ENCODE measurements at places on chromosomes 12 and 14.
A peak's percentile ranks its signal among the peaks of the same experiment; 100 is the strongest.

- DNase-seq: no peak
Measured at GRCh38 chr12:130281153-130281799, 56.4 kb upstream of the PIWIL1 start.

DNA sequence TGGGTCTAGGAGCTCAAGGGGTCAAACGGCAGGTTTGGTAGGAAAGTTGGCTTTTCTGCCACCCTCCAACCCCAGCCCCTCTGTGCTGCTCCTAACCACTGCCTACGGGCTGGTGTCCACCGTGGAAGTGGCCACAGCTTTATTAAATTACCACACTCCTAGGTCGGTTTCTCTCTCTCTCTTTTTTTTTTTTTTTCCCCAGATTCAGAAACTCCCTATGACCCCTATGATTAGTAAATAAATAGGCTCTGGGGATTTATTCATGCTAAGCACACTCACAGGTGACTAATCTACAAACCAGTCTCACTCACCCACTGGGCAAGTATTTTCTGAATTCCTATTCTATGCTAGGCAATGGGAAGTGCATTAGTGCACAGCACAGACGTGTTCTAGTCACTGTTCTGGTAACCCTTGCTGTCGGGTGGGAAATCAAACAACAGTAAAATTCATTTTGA is 8.7 kb upstream of the DDX47 start:
- peak; percentile 77 for DNase-seq

- DNase-seq: no peak
Measured at GRCh38 chr14:51562816-51563215, 88.9 kb upstream of the FRMD6 start.

GRCh38 chr14:103121846-103122584 is 1.2 kb upstream of the TNFAIP2 start:
- DNase-seq: peak; percentile 94

DNA sequence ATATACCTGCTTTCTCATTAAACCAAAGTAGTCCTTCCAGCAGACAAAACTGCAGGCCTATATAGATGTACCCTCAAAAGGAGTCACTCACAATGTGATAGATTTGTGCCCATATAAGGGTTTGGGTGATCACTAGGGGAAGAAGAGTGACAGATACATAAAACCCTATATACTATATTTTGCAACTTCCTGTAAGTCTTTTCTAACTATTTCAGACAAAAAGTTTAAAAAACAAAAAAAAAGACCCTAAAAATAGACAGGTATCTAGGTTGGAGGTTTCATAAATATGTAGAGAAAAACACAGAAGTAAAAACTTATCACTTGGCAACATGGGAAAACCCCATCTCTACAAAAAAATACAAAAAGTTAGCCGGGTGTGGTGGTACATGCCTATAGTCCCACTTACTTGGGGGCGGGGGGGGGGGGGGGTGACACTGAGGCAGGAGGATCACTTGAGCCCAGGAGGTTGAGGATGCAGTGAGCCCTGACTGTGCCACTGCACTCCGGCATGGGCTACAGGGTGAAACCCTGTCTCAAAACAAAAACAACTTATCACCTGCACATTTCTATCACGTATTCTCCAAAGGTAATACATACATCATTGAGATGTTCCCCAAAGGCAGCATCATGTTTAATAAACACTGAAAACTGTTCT is 2.9 kb downstream of the VCPKMT start:
- DNase-seq: no peak

GRCh38 chr12:75960086-75960910 is 71.3 kb downstream of the PHLDA1 start:
- DNase-seq: no peak

DNA sequence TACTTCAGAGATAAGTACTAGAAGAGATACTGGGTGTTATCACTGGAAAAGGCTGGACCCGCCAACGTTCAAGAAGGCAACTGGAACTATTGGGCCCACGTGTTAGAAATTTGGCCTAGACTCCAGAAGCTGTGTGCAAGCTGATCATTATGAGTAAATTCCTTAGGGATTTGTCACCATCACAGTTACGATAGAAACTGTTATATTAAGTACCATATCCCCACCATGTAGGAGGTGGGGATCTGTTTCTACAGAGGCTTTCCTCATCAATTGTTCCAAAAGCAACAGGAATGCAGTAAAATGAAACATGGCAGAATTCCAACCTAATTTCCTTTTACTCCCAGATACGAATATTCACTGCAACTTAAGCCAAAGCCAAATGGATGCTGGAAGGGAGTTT is 170.7 kb downstream of the NOVA1 start:
- peak; percentile 92 for DNase-seq

DNA sequence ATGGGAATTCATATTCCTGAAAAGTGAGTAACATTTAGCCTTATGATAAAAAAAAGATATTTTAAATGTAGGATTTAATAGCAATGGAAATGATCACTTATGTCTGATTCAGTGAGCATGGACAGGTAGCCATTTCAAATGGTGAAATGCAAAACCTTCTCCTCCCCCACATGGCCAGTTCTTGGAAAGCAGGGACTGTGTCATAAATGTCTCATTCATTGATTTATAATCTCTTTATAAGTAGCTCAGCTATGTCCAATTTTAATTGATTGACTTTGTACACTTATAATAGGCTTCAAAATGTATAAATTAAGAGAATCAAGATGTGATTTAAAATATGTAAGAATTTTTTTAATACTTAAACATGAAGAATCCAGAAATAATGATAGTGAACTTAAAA is 24.6 kb upstream of the SCFD1 start:
- no peak for DNase-seq

DNA sequence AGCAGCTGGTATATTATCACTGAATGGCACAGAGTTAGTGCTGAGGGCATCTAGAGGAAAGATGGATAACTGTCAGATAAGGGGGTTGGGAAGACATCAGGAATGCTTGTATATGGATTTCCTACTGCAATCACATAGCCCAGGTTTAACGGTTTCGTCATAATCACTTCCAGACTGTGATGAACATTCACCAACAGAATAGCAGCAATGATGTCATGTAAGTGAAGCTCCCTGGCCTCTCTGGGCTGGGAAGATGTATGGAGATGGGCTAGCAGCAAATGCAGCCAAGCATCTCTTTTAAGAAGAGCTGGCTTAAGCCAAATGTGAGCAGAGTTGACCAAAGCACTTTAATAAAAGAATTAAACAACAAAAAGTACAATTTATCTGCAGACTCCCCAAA is 714.6 kb downstream of the GALC start:
- DNase-seq: no peak

DNA sequence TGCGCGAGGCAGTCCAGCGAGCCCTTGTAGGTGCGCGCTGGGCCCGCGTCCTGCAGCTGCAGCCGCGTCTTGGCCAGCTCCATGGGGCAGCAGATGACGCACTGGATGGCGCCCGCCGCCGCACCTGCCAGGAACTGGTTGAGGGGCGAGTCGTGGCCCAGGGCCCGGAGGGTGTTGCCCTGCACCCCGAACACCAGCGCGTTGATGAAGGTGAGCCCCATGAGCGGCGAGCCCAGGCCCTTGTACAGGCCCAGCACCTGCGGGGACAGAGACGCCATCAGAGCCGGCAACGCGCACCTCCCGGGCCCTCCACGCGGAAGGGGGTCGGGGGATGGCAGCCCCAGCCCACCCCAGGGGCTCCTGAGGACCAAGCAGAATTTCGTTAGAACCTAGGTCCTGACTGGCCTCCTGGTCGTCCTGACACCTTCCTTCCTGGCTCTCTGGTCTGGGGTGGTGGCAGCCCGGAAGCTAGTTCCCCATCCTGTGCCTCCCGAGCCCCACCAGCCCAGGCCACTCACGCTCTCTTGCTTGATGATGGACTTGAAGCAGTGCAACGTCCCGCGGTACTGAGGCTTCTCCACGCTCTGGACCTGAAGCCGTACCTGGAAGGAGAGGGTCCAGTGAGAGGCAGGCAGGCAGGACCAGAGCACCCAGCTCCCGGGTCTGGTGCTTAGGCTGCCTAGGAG is 13.3 kb downstream of the SLC25A29 start:
- DNase-seq: no peak

GRCh38 chr14:81437244-81437643 is 37.1 kb upstream of the STON2 start:
- no peak for DNase-seq

DNA sequence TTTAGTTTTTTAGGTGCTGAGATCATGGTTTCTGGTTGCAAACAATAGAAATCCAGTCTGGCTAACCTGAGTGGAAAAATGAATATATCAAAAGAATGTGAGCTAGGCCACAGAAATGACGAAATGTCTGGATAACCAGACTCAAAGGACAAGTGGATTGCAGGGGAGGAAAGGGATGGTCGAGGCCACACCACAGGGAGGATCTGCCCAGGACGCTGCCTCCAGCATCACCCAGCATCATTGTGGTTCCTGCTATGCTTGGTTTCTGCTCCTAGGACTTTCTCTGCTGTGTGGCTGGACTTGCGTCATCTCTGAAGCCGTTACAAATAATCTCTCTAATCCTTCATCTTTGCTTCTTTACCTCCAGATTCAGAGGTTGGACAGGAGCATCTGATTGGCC is 80.4 kb downstream of the TTC8 start:
- peak; percentile 63 for DNase-seq

GRCh38 chr14:75426332-75427125 is 1.3 kb upstream of the JDP2 start:
- DNase-seq: no peak

GRCh38 chr14:30179381-30180130 is 251.9 kb upstream of the PRKD1 start:
- peak; percentile 88 for DNase-seq

DNA sequence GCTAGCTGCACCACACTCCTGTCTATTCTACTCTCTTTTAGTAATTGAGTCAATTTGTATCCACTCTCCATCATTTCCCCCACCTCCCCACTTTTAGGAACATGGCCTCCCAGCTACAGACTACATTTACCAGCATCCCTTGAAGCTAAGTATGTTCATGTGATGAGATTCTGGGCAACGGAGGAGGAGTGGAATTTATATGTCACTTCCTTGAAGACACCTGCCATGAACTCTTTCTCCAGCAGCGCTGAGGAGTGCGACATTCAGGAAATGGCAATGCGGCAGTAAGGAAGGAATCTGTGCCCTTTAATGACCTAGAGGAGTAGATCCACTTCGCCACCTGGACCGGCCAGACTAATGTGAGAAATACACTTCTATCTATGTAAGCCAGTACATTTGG is 243.7 kb upstream of the DIO2 start:
- no peak for DNase-seq

- DNase-seq: no peak
Measured at GRCh38 chr14:96744262-96744661, 52.9 kb upstream of the VRK1 start.

DNA sequence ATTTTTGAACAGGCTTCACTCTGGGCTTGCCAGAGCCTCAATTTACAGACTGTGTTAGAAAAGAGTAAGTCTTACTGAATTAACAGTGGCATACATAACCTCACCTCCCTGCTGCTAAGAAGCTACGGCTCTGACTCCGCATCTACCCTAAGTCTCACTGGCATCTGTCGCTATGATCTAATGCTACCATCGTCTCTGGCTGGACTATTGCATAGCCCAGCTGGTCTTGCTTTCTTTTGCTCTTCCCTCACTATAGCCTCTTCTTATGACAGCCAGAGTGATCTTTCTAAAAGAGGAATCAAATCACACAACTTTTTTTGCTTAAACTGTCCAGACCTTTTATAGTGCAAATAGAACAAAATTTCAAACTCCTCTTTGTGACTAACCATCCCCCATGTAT is 81.1 kb downstream of the SLC24A4 start:
- no peak for DNase-seq

DNA sequence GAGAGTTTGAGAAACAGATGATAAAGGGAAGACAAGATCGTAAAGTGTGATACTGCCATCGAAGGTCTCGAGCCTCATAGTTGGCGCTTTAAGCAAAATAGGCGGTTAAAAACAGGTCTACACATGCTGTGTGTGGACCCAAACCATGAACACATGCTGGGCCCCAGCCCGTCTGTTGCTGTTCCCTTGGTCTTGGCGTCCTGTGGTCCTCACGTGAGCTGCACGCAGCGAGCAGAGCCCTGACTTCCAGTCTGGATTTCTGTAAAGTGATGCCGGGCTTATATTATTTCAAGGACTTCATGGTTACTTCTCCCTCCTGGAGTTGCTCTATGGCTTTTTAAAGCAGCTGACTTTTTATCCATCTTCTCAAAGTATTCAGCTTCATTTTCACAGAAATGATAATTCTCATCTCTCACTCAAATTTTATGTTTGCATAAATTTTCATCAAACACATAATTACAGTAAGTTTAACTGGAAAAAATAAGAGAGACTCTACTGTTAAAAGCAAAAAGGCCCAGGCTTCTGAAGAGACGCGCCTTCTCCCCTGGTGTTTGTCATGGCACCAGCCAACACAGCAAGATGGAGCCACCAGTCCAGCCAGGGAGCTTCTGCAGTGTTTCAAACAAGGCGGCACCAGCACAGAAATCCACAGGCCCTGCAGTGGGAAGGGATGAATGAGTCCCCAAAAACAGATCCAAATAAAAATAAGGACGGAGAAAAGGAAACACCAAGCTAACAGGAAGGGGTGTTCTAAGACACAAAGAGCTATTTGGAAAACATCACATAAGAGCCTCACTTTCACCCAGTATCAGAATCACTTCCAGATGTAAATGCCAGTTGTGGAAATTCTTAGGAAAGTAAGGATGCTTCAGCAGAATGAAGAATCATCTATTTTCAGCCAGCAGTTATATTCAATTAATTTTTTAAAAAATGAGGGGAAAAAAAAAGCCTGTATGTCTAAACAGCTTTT is 24.9 kb downstream of the SFSWAP start:
- no peak for DNase-seq

- DNase-seq: no peak
Measured at GRCh38 chr12:29731591-29731990, 52.2 kb downstream of the TMTC1 start.

- DNase-seq: peak; percentile 91
Measured at GRCh38 chr14:22427771-22428231, 161.2 kb downstream of the DAD1 start.

DNA sequence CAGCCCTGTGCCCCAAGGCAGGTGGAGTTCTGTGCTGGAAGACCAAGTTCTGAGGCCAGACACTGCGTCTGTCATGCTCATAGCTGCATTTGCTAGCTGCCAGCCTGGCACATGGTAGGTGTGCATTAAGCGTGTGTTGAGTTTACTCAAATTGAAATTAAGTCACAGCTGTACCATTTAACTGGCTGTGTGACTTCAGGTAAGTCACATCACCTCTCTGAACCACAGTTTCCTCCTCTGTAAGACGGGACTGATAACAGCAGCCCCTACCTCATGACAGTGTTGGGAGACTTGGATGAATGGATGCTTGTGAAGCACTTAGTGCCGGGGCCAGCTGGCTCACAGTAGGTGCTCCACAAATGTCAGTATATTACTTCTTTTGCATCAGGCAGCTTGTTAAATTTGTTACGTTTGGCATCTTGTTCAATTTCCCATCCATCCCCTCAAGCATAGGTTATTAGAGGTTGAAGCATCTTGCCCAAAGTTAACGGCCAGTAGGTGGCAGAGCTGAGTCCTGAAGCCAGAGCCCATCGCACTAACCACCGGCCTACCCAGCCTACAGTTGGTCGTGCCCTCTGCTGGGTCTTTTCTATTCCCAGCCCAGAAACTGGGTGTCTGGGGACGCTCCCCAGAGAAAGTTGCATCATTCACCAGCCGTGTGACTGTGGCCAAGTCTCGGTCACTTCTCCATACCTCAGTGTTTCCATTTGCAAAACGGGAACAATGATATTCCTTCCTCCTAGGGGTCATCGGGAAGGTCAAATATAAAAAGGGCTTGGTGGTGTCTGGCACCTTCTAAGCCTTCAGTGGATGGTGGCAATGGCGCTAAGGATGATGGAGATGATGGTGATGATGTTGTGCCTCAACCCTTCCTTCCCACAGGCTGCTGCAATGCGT is 4.5 kb downstream of the DAO start:
- peak; percentile 20 for DNase-seq

All from fibroblast of the aortic adventitia (primary cell).